Stimulated activated CD8-positive, alpha-beta memory T cell treated with anti-CD3 and anti-CD28 coated beads, Interleukin-7, amount 100 ng/mL, for 24 hours (primary cell): ENCODE measurements at places on chromosomes 3 and 15.
A peak's percentile ranks its signal among the peaks of the same experiment; 100 is the strongest.

- DNase-seq, result no peak
Observed at GRCh38 chr3:175005193-175005592, 146.1 kb downstream of the NAALADL2 start.

DNA sequence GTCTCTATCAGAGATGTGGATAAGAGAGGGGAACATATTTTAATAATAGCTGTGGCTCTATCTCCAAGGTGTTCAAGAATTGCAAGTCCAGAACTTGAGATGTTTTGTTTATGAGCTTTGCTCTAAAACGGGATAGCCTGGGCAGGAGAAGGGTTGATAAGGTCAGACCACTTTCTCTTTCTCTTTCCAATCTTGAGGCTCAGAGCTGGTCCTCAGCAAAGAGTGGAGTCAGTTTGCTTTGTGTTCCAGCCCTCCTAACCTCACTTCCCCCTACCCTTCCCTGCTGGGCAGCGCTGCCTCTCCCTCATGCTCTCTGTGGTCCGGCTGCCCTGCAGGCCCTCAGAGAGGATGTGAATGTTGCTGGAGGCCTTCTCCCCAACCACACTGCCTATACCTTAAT, 13.8 kb downstream of the KLHL6 start:
- no peak for DNase-seq

DNA sequence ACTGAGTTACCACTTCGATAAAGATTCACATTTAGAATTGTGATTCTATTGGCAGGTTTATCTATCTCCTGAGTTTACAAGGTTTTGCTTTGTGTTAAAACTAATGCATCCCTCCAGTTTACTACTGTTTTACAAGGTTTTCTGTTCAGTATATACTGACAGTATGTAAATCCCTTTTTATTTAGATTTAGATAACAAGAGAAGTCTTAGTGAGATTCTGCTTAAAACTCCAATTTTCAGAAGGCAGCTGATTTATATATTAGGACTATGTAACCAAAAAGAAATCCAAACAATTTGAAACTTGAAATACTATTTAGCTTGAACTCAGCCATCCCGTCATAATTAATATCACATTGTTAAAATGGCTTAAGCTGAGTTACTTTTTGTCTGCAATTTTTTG, 619.2 kb downstream of the NAALADL2 start:
- no peak for DNase-seq

DNA sequence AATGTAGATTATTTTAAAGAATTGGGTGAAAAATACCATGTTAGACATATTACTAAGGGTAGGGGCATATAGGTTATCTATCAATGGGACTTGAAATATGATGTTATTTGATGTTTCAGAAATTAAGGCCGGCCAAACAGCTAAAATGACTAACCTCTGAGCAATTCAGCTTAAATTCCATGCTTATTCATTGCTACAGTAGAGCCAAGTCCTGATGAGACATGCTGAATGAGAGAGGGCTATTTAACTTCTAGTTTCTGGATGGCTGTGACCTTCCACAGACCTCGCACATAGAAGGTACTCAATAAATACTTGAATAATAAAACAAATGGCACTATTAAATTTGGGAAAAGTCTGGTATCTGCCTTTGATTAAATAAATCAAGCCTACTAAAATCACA, 175.6 kb upstream of the WNT5A start:
- DNase-seq, result no peak

- peak; percentile 16 for DNase-seq
Observed at GRCh38 chr3:133487920-133488540, 85.5 kb upstream of the CDV3 start.

GRCh38 chr3:80384811-80385210, 617.0 kb upstream of the ROBO1 start:
- DNase-seq, result no peak

DNA sequence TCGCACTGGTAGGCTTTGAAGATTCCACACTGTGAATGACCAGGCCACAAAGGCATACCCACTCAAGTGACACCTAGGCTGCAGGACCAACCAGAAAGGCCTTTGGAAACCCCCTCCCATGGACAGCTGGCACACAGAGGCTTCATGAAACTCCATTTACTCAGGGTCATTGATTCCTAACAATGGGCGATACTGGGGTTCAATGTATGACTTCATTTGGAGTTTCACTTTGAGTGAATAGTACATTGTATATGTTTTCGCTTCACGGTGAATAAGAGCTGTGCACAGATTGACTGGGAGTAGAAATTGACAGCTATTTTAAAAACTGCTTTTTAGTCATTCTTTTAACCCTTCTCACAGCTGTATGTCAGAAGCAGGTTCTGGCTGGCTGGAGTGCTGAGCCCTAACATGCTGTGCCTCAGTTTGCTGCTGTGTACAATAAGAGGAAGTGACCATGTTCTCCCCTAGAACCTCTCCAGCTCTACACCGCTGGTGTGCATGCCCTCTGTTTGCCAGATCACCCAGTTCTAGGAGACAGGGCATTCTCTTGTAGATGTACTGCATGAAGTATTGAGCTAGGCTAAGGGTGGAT, 15.4 kb upstream of the CX3CR1 start:
- no peak for DNase-seq

DNA sequence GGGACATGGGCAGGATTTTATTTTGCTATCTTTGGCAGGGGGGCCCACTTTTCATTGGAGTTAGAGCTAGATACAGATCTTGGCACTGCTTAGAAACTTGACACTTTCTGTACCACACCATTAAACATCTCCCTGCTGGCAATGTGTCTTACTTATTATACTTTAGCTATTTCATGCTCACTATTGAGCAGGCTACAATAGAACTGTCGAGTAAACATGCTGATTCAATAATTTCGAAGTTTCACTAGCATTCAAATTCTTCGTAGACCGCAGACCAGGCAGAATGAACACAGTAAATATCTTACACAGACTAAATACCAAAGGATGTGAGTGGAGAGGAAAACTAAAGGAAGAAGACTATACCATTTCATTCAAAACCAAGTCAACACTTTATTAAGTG, 180.8 kb downstream of the UNC13C start:
- DNase-seq, result no peak

GRCh38 chr3:6706777-6707176, 154.1 kb upstream of the GRM7 start:
- no peak for DNase-seq

DNA sequence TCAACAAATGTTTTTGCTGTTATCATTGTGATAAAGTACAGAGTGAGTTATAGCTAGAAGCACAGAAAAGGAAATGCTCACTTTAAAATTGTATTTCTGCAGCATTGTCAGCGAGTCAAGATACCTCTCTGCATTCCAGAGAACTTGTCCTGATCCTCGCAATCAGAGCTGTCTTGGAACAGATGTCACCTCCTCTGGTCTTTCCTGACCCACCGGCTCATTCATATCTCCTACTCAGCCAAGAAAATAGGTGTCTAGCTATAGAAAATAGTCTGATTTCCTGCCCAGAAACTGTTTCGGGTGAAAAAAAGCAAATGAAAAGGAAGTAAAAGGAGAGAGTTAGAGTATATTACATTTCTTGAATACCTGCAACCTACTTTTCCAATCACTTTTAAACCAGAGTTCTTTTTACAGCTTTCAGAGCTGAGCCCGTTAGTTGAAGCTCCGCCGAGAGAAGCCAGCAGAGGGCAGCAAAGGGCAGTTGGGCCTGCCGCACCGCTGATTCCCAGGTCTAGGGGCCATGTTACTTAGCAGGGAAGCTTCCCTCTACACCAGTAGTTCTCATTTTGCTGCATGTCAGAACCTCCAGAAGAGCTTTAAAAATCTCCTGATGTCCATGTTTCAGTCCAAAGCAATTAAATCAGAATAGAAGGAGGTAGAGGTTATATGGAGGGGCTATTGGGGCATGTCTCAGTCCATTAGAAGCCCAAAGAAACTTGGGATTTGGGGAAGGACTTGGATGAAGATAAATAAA, 185.7 kb upstream of the THRB start:
- peak; percentile 27 for DNase-seq

DNA sequence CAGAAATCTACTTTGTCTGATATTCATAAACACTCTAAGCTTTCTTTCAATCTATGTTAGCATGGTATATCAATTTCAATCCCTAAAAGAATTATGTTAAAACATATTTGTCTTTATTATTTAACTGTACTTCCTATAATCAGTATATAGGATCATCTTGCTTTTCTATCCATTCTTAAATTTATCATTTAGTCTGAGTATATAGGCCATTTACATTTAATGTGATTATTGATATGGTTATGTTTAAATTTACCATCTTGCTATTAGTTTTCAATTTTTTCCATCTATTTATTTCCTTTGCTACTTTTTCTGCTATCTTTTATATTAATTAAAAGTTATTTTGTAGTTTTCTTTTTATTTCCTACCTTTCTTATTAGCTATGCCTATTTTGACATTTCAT, 174.8 kb upstream of the MBNL1 start:
- no peak for DNase-seq
